ENCODE measurements at places on chromosomes 6 and 20.

GRCh38 chr20:22590662-22591061, 6.3 kb upstream of the FOXA2 start:
- DNase-seq: no peak

DNA sequence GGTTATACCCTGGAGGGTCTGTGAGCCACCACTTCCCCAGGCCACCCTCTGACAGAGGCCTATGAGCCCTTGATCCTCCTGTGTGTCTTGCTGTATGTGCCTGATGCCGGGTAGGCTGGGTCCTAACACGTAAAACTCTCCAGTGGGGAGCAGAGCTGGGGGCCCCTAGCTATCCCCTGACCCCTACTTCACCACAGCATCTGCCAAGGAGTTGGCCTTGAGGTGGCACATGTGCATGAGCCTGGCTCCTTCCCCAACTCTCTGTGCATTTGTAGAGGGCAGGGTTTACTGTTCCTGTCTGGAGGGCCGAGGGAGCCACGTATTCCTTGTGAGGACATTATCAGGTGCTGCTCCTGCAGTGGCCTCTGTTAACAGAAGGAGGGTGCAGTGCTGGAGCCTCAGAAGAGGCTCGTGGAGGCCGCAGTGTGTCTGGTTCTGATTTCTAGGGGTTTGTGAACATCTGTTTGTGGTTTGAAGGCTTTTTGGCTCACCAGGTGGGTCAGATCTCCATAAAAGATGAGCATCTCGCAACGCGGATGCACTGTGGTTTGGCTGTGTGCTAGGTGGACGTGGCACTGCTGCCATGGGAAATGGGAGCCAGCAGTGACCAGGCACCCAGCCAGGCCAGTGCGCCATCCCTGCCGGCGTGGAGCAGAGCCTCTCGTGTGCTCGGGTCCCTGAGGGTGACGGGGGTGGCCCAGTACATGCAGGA, 152.1 kb downstream of the DTNBP1 start:
- DNase-seq: no peak

GRCh38 chr20:53867741-53868351, 202.5 kb downstream of the BCAS1 start:
- DNase-seq: no peak

DNA sequence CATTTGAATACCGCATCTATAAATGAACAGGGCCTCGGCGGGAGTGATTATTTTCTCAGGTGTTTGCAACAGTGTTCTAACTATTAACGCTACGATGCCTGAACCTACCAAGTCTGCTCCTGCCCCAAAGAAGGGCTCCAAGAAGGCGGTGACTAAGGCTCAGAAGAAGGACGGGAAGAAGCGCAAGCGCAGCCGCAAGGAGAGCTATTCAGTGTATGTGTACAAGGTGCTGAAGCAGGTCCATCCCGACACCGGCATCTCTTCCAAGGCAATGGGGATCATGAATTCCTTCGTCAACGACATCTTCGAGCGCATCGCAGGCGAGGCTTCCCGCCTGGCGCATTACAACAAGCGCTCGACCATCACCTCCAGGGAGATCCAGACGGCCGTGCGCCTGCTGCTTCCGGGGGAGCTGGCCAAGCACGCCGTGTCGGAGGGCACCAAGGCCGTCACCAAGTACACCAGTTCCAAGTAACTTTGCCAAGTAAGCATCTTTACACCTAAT, 70.9 kb downstream of the HFE start:
- DNase-seq: peak; percentile 89

DNA sequence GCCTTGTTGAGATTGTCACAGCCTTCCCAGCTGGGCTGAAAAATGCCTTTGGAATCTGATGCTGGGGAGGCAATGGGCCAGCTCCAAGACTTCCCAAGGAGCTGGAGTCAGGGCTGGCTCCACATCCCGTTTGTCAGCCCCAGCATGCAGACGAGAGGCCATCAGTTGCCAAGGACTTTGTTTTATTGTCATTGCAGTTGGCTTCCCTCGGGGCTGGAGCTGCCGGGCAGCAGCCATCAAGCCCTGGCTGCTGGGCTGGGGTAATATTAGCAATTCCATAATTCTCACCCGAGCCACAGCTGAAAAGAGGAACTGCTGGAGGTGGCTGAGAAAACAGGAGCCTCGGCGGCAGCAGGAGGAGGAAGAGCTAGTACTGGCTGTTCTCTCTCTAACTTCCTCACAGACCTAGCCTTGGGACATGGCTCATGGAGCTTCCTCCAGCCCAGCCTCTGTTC, 182.5 kb downstream of the CDC5L start:
- DNase-seq: no peak

DNA sequence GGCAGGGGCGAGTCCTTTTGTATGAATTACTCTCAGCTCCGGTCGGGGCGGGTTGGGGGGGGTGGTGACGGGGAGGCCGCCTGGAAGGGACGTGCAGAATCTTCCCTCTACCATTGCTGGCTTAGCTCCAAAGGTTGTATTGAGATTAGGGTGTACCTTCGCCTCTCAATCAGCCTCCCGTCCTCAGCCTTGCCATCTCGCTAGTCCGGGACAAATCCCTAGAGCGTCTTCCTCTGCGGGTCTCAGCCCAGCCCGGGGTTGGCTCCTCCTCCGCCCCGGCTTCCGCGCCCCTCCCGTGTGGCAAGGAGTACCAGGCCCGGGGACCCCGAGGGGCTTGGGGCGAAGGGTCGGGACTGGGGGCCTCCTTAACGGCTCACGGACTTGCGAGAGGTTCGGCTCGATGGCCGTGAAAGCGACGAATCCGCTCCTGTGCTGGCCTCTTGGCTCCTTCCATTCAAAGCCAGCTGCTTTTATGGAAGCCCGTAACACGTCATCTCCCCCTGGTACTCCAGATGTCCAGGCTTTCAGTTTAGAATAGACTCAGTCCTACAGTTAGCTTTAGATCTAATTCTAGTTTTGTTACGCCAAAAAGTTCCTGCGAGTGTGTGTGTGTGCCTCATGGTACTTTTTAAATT, 636 bp upstream of the EEF1A1 start:
- DNase-seq: no peak

DNA sequence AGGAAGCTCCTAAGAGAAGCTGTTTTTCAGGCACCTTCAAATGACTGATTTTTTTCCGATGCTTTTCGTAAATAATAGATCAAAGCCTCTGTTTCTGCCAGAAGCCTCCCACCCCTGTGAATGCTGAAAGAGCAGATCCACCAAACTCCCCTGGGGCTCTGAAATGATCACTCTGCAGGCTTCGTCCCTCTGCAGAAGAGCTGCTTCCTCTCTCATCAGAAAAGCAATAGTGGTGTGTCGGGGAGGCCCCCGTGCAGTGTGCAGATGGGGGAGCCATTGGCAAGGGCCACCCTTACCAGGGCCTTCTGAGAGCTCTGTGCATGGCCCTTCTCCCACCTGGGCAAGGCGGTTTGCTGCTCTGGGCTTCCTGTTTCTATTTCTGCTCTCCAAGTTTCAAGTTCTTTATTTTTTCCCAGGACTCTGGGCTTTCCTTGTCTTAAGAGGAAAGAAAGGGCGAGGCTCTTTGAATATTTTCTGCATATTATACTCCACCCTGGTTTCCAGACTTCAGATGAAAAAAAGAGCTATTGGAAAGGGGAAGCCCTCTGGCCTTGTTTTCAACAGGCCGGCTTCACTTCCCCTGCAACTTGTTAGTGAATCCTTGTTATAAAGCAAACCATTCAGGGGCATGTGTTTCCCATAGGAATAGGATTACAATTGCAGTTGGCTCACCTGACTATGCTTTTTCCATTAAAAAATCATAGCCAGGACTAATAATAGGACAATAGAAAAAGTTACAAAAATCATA, 155.2 kb downstream of the TTLL2 start:
- DNase-seq: no peak

- DNase-seq: no peak
These were observed 15.3 kb upstream of the SLC9A8 start for GRCh38 chr20:49797344-49797615.

GRCh38 chr6:152588456-152588855, 48.7 kb downstream of the SYNE1 start:
- no peak for DNase-seq

DNA sequence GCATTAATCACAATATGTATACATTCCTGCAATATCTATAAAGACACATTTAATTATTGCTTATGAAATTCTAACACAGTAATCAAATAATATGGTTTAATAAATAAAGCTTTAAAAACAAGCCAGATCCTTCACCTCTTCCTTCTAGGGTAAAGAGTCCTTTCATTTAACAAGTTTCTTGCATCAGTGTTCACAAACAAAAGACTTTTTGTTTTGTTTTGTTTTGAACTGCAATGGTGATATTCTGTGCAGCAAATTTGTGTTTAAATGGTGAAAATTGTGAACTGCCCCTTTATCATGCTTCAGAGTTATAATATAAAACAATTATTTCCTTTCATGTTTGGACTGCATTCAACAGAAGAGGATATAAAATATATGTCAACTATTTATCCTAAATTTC, 177.3 kb downstream of the EPHA7 start:
- no peak for DNase-seq

DNA sequence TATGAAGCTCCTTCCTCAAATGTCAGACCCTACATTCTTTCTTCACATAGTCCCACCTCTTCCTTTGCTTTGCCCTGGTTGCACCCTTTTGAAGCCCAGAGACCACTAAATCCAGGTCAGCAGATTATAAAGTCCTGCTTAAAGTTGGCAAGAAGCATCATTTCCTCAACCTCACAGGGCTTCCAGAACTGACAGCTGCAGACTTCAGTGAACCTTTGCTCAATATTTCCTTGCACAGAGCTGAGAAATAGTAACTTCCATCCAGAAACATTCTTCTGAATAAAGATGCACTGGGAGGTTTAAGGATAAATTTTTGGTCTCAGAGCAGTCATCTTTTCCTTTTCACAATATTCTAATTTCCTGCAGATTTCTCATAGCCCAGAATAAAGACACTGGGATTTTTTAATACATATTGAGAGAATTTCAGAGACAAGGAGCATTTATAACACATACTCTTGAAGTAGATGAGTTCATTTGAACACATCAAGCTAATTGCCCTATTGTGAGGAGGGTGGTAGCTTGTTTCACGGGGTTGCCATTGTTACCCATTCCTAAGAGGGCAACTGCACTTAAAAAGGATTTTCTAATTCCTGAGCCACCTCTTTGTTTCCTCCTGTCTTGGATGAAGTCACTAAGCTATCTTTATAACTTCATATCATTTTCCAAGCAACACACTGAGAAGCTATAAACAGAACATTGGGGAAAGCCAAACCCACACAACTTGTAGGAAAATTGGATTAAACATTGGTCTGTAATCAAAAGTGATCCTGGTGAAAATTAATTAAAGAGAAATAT, 150.2 kb upstream of the PLN start:
- DNase-seq: no peak

Data from activated CD8-positive, alpha-beta T cell treated with anti-CD3 and anti-CD28 coated beads for 36 hours (primary cell).